OCI-LY7 (cell line): ENCODE measurements at places on chromosomes 1 and 21. TPM values are rescaled to one million over a fixed set of nuclear protein-coding genes. Genes with fewer than 3 reads are reported as not detected.

DNA sequence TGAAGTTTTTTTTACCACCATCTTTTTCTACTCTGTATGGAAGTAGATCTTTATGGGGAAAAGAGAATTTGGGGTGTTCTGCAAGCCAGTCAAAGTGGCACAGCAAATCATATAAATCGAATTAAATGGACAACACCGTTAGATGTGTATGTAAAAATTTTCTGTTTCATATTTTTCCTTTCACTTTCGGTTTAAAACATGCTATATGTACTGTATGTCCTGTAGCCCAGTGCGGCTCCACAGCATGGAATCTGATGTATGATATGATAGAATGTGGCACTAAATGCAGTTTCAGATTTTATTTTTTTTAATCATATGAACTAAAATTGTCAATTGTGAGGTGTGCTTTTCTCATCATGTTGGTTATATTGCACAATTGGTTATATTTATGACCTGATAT is 32.9 kb downstream of the RAB4A start:
- no peak for DNase-seq

DNA sequence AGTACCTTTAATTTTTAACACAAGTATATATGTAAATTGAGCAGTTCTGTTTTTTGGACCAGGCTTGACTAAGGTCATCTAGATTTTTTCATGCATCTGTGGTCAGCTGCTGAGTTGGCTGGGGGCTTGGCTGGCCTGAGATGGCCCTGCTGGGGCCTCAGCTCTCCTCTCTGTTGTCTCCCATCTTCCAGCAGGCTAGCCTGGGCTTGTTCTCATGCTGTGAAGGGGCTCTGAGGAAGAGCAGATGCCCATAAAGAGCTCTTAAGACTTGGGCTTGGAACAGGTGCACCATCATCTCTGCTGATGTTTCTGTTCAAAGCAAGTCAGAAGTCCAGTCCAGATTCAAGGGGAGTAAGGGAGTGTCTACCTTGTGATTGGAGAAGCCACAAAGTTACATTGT is 51.2 kb upstream of the TNR start:
- no peak for DNase-seq

GRCh38 chr1:220342853-220343252 is 70.6 kb upstream of the RAB3GAP2 start:
- no peak for DNase-seq

Gene CCDC27
- total RNA-seq, result not detected in 2 replicates

Gene FHAD1
- not detected in 2 replicates for total RNA-seq
